Stimulated activated CD4-positive, alpha-beta T cell treated with anti-CD3 and anti-CD28 coated beads, Interleukin-4, amount 100 ng/mL, for 48 hours (primary cell): ENCODE measurements at places on chromosomes 12 and 14.
A peak's percentile ranks its signal among the peaks of the same experiment; 100 is the strongest.

- peak; percentile 44 for DNase-seq
Observed at GRCh38 chr14:22598099-22598895, at the start of gene ABHD4. Gene ABHD4, plus strand, starts transcription at chr14:22598300. Its CDS starts 7 bp downstream, at chr14:22598307.

DNA sequence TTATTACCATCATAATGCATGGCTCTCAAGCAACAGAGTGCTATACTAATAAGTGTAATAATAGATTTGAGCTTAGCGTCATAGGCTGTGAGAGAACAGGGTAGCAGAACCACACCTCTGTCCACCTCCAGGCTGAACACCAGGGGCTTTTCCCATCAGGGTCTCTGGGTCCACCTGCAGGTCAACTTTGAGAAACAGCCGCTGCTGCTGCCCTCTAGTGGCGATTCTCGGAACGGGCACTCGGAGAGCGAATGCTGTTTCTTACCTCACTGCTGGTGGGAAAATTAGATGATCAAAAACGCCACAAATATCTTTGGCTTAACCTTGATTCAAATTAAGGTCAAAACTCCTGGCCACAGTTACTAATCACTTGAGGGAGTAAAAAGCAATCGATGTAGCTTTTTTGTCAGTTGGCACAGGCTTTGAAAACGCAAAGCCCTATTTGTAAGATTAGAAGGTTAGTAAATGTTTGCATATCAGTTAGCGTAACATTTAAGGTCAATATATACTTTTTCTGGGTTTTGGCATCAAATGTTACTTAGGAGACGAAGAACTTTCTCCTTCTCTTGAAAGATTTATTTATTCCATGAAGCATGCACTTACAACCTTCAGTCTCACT, 127.9 kb upstream of the TMEM132D start:
- peak; percentile 41 for DNase-seq

- no peak for DNase-seq
Observed at GRCh38 chr12:11797317-11797913, 147.9 kb downstream of the ETV6 start.

DNA sequence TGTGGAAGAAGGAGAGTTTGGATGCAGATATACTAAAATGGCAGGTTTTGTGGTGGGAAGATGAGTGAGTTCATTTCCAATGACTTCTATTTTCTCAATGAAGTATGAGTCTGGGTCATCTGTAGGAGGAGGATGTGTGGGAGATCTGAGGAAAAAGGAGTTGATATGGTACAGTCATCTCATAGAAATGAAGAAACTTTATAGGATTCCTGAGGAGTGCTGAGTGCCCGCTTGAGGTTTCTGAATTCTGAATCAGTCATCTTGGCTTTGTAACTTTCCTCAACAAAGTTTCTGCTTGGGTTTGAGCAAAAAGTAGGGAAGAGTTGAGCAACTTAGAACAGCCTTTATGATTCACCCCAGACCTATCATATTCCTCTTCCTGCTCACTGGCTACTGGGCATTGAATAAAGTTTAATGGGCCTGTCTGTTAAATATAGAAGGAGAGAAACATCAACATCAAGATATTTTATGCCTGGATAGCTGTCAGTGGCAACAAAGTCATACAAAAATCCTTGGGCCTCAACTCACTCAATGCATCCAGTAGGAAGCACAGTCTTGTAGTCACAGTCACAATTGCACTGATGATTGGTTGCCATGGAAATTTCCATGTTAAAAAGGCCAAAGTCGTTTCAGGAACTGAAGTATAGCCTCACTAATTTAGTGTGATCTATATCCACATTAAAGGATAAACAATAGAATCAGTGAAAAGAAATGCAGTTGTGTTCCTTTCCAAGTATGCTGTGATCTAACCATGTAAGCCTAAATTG, 284.7 kb downstream of the DUSP6 start:
- no peak for DNase-seq

DNA sequence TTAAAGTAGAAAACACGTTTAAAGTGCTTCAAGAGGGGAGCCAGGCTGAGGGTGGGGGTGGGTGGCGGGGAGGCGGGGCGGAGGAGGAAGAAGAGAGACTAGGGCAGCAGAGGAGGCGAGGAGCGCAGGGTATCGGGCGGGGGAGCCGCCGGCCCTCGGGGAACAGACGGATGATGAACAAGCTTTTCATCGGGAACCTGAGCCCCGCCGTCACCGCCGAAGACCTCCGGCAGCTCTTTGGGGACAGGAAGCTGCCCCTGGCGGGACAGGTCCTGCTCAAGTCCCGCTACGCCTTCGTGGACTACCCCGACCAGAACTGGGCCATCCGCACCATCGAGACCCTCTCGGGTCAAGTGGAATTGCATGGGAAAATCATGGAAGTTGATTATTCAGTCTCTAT, 39.2 kb downstream of the ZCRB1 start:
- no peak for DNase-seq

DNA sequence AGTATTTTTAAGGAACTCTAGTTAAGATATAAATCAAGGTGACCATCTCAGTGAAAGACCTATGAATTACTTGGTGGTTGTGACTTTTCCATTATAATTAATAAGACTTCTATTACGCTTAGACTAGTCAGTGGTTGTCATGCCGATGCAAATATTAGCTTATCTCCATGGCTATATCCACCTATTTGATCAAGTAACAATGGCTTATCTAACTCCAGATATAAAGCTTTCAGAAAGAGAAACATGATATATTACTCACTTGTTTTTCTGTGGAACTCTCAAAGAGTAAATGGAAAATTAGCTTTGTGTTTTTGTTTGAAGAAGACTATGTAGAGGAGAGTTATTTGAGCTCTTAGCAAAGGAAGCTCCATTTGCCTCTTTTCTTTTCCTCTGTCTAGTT, 323.8 kb upstream of the DCN start:
- DNase-seq, result no peak

- DNase-seq, result no peak
Observed at GRCh38 chr14:28767853-28768741, 1.5 kb downstream of the FOXG1 start.
